ENCODE measurements at places on chromosomes 6 and 20. TPM values are rescaled to one million over a fixed set of nuclear protein-coding genes. Genes with fewer than 3 reads are reported as not detected.

NKX2-2 gene
- total RNA-seq = not detected

MARCKS gene
- total RNA-seq = 104 TPM

FAM209B gene
- total RNA-seq = not detected

PTGIS gene
- total RNA-seq = 255 TPM

PRICKLE4 gene
- total RNA-seq = not detected

LY6G6C gene
- total RNA-seq = not detected

ASCC3 gene
- 87.8 TPM for total RNA-seq

GTSF1L gene
- not detected for total RNA-seq

HEBP2 gene
- total RNA-seq = 41.2 TPM

MPC1 gene
- 31.0 TPM for total RNA-seq

REPS1 gene
- total RNA-seq = 24.6 TPM

LAMA2 gene
- 92.6 TPM for total RNA-seq

ARMC2 gene
- total RNA-seq = 3.1 TPM

PI3 gene
- not detected for total RNA-seq

SAMD3 gene
- total RNA-seq = 5.1 TPM

VNN1 gene
- total RNA-seq = not detected

OLIG3 gene
- not detected for total RNA-seq

SALL4 gene
- total RNA-seq = 0.15 TPM

ADGRB3 gene
- 0.15 TPM for total RNA-seq

DNMT3B gene
- total RNA-seq = 3.8 TPM
